ENCODE measurements at places on chromosomes 16 and 17.

GRCh38 chr17:39166437-39167335, 725 bp upstream of the ARL5C start:
- no peak for DNase-seq

- no peak for DNase-seq
Observed at GRCh38 chr16:29983420-29984136, 9.9 kb downstream of the TAOK2 start.

DNA sequence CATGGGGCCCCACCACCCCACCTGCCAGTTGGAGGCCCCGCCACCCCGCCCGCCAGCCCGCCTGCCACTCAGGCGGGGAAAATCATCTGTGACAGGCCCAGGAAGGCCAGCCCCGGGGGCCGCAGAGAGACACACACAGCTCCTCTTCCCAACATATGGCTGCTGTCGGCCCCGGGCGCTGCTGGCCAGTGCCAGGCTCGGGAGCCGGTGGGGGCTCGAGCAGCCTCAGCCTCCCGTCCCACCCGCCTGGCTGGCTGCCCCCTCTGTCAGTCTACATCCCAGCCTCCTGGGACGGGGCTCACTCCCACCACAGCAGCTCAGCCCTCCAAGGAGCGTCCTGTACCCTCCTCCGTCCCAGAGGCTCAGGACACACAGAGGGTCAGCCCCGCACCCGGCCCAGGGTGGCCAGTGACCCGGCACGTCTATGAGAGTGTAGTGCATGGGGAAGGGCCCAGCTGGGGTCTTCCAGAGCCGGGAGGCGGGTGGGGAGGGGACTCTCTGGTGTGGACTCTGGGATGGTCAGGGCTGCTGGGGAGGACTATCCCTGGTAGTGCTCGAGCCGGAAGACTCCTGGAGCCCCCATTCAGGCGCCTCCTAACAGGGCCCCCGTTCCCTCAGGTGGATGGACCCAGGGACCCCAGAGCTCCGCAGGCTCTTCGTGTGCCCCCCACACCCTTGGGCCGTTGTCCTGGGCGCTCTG, 3.6 kb upstream of the PRR35 start:
- DNase-seq, result no peak

GRCh38 chr16:53817117-53817755, 113.3 kb downstream of the FTO start:
- no peak for DNase-seq

- DNase-seq, result peak; percentile 64
Observed at GRCh38 chr17:82236142-82236971, 7.5 kb downstream of the SLC16A3 start.

DNA sequence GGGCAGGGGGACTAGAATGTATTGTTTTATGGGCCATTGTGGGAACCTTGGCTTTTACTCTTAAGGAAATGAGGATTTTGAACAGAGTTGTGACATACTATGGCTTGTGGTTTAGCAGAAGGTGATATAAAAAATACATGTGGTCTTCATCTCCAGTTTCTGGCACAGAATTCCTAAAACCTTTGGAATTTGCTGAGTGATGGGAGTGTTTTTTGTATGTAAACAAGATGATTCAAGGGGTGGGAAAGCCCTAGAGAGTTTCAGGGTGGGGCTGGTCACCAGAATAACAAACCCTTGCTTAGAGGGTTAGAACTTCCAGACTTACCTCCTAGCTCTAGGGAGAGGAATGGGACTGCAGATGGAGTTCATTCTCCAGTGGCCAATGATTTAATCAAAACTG, 316.1 kb downstream of the PHKB start:
- no peak for DNase-seq

- DNase-seq, result no peak
Observed at GRCh38 chr17:42457107-42457792, 1.4 kb upstream of the ATP6V0A1 start.

DNA sequence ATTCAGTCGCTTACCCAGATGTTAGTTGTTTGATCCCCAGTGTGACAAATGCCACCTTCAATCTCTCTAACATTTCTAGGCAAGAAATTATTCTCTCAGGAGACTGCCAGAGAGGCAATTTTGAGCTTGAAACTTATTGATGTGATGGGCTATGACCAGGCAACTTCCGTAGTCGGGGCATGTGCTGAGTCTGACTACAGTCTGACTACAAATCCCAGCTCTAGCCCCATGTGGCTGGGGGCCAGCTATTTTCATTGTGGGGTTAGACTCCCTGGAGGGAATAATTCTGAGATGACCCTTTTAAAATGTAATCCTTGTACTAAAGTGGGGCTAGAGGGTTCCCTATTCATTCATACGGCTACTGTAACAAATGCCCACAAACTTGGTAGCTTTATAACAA, 65.9 kb downstream of the RBFOX1 start:
- DNase-seq, result no peak

GRCh38 chr17:81418710-81419318, 23.6 kb downstream of the BAHCC1 start:
- no peak for DNase-seq

DNA sequence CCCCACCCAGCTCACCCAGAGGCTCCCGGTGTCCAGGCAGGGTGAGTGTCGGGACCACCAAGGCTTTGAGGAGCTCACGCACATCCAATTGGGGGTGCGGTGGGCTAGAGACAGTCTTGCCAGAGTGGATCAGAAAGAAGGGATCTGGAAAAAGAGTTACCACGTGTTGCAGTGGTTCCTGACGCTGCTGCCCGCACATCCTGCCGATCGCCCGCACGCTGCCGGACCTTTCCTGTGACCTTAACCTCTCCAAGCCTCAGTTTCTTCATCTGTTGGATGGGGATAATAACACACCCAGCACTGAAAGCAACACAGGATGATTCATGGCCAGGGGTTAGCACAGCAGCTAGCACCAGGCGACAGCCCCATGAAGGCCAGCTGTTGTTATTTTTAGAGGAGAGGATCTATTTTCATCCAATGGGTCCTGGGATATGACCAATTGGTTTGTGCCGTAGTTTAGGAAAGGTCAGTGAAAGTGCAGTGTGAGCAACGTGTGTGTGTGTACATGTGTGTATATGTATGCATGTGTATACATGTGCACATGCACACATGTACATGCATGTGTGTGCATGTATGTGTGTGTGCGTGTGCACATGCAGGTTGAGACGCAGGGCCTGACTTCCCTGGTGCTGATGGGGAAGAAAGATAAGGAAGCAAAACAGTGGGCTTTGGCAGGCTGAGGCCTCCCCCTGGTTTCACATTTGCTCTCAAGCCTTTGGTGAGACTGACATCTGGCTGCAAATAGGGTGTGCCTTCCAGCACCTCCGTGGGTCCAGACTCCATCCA, 2.5 kb downstream of the ITGAX start:
- DNase-seq, result no peak

DNA sequence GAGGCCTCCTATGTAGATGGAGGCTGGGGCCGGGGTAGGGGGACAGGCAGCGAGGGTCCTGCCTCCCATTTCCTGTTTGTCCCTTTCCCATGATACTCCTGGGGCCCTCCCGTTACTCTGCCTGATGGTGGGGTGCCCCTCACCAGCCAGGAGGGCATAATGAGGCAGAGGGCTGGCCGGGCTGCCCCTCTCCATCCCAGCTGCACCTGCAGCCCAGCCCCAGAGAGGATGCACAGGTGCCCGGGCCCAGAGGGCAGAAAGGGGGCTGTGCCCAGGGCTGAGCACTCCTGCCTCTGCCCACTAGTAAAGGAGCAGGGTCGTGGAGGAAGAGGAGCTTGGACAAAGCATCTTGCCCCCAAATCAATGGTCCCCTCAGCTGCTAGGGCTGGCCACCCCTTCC, 10.4 kb downstream of the ADAM11 start:
- DNase-seq, result no peak

GRCh38 chr17:45841883-45842525, 2.7 kb upstream of the SPPL2C start:
- DNase-seq, result no peak

GRCh38 chr17:63335831-63336230, 110.3 kb downstream of the CYB561 start:
- no peak for DNase-seq

- DNase-seq, result no peak
Observed at GRCh38 chr16:50671644-50672260, 9.4 kb downstream of the SNX20 start.

DNA sequence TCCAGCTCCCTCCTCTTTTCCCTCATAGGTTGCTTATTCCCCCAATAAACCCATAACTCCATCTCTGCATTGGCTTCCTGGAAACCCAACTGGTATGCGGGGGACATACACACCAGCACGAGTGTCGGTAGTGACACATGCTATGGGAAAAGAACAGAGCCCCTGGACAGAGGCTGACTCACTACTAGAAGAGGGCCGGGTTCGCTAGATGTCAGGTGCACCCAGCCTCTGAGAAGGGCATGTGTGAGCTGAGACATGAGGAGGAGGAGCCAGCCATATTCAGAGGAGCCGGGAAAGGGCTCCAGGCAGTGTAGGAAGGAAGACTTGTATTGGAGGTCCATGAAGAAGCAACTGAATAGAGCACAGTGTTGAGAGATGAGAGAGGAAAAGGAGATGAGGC, 241.1 kb downstream of the SOX9 start:
- DNase-seq, result no peak

DNA sequence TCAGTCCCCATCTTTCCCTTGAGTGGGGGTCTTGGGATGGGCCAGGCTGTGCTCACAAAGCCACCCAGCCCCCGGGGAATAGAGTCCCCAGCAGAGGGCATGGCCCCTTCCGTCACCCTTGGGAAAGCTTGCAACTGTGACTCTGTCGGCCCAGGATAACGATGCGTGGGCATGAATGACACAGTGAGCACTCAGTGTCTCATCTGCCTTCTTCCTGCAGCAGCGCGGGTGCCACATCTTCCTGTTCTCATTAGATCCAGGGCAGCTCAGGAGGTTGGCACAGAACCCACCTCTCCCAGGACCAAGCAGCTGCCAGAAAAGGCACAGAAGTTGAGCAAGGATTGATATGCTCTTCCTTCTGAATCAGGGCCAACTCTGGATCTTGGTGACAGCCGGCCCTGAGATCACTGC, 84.7 kb downstream of the MRC2 start:
- DNase-seq, result no peak

DNA sequence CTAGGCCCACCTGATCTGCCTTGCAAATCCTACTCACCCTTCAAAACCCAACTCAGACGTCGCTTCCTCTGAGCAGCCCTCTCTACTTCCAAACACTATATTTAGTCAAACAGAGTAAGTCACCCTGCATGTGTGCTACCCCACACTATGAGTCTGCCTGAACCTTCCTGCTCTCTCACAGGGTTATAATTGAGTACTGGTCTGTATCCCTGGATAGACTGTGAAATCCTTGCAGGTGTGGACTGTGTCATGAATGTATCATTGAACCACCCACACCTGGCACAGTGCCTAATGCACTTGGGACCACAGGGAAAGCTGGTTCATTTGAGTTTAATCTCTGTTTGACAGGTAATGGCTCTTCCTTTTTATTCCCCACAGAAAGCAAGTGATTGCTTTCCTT, 3.4 kb downstream of the FBXO39 start:
- DNase-seq, result no peak

DNA sequence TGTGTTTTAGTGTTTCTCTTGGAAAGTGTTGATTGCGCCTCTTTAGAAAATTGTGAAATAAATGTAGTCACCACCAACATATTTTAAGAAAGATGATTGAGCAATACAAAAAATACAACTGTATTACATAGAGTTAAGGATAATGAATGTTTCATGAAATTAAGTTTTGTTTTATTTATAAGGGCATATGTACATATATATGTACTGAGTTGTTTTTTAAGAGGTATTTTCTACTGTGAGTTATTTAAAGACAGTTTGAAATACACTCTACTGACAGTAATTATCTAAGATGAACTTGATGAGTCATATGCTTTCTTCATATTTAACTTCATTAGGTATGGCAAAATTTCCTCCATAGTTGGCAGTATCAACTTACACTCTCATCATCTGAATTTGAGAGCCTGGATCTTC, 411.7 kb downstream of the HS3ST3B1 start:
- no peak for DNase-seq

DNA sequence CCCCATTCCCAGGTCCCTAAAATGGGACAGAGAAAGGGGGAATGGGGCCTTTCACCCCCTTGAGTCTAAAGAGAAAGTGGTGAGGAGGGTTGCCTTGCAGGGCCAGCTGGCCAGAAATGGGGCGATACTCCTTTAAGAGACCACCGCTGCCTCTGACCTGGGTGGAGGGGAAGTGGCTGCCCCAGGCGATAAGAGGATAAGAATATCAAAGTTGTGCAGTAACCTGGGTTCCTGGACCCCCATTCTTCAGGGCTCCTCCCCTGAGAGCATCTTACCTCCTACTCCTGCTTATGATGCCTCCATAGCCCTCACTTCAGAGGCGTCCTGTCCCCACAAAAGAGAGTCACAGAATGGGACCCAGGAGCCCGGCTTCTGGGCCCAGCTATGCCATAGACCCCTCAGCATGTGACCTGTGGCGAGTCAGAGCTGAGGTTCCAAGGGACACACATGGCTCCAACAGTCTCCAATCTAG, 5.2 kb upstream of the TSPOAP1 start:
- DNase-seq, result no peak

DNA sequence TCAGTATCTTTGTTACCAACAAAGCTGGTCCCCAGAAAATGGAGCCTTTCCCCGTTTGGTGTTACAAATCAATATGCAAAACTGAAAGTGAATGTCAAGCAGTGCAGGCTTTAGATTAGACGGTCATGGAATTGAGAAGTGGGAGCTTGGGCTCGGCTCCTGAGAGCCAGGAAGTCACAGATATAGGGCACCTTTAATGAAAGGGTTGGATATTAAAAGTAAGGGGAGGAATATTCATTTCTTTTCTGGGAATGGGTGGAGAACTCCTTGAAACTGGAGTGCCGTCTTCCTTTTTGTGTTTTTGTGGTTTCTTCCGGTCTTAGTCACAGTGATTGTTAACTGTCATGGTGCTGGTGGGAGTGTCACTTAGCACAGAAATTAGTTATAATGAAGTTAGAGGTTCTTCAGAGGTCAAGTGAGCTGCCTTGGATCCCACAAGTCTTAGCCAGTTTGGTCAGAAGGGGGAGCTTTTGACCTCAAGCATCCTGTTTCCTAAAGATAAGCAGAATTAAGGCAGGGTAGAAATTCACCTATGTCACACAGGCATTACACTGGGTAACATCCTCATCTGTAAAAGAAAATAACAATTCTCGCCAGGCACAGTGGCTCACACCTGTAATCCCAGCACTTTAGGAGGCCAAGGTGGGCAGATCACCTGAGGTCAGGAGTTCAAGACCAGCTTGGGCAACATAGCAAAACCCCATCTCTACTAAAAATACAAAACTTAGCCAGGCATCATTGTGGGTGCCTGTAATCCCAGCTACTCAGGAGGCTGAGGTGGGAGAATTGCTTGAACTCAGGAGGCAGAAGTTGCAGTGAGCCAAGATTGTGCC, 9.6 kb upstream of the EIF1 start:
- DNase-seq, result no peak
